ENCODE measurements at places on chromosomes 11 and 22.

- no peak for DNase-seq
Measured at GRCh38 chr11:42625757-42626665, 685.8 kb upstream of the API5 start.

- no peak for DNase-seq
Measured at GRCh38 chr11:26762089-26762488, 40.2 kb upstream of the SLC5A12 start.

DNA sequence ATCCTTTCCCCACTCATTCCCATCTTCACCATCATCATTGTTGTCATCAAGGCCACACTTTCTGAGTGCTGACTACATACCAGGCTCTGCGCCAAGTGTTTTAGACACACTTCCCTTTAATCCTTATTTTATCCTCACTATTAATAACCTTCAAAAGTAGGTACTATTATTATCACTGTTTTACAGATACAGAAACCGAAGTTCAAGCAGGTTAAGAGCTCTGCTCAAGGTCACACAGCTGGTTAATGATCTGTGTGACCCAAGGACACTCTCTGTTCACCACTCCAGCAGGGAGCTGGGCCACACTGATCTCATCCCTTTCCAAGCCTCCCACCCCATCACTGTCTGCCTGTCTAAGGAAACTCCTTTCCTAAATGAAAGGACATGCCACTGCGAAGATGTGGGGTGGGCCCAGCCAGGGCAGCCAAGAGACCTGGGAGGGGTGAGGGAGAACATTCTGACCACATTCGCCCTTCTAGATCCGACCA, 17.2 kb upstream of the TSKU start:
- DNase-seq, result no peak

- DNase-seq, result no peak
Measured at GRCh38 chr11:70908223-70908622, 344.2 kb downstream of the SHANK2 start.

- no peak for DNase-seq
Measured at GRCh38 chr11:3000032-3000961, 8.2 kb upstream of the NAP1L4 start.

GRCh38 chr22:45006111-45006963, 3.5 kb downstream of the PHF21B start:
- DNase-seq, result no peak

DNA sequence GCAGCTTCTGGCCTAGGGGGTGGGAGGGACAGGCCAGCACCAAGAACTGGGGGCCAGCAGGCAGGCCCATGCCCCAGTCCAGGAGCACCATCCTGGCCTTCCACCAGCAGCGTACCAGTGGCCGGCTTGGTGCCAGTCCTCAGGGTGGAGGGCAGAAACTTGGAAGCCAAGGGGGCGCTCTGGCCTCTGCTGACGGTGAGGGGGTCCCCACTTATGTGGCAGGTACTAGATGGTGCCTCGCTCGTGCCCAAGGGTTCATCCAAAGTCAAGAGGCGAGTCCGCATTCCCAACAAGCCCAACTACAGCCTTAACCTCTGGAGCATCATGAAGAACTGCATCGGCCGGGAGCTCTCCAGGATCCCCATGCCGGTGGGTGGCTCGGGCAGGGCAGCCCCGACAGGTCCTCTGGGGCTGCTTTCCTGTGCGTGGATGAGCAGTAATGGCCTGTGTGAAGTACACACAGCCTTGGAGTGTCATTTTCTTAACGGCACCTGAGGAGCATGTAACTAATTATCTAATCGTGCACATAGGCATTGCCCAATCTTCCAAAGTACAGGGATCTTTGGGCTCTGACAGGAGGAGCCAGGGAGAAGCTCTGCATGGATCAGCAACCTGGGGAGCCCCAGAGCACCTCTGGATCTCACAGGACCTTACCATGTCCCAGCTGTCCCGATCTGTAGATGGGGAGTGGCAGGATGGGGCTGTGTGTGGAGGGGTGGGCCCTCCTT, 79.1 kb downstream of the MORC2 start:
- no peak for DNase-seq

DNA sequence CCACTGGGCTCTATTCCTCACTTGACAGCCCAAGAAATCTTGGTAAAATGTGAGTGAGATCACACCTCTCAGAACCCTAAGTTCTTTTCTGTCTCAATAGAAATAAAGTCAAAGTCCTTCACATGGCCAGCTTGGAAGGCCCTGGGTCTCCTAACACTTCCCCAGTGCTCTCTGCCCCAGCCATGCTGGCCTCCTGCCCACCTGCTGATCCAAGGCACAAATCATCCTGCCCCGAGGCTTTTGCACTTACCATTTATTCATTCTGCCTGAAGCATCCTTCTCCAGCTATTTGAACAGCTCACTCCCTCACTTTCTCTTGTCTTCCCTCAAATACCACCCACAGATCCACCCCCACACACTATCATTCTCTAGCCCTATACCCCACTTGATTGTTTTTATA, 26.4 kb downstream of the ISX start:
- no peak for DNase-seq

DNA sequence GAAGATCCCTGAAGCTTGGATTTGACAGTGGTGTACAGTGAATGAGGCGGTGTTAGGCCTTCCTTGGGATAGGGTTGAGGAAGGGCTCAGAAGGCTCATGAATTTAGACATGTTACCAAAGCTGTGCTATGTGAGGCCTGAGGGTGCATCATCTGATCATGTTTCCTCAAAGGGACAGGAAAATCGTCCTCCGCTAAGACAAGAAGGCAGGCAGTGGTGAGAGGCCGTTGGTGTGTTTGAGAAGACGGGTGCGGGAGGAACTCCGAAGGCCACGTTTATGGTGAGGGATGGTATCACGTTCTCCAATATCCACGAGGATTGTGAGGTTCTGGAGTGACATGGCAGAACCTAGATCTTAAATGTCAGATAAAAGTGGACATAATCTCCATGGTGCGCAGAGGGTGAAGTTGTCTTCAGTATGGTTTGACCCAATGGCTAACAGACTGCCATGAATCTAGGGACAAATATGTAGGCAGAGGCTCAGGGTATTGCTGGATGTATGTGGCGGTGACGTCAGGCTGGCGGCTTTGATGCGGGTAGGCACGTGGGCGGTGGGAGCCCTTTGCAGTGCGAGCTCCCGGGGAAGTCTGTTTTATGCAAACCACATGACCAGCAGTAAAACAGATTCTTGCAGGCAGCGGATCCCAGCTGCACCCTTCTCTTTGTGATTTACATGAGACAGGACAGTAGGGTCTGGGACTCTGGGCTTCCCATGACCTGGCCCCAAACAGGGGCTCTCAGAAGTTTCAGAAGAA, 242.3 kb upstream of the B3GAT1 start:
- no peak for DNase-seq

DNA sequence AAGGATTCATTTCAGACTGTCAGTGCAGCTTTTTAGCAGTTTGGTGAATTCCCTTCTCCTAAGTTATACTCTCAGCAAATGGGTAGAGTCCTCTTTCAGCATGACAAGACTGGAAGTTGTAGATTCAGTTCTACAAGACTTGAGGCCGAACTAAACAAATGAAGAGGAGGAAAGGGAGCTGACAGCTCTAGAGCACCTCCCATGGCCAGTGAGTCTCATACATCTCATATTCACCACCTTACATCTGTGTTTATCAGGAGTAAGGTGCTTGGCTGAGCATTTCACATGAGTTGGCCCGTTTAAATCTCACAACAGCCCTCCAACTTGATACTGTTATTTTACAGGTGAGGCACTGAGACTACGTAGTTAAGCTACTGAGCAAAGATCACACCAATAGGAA, 30.4 kb downstream of the SEZ6L start:
- DNase-seq, result no peak

DNA sequence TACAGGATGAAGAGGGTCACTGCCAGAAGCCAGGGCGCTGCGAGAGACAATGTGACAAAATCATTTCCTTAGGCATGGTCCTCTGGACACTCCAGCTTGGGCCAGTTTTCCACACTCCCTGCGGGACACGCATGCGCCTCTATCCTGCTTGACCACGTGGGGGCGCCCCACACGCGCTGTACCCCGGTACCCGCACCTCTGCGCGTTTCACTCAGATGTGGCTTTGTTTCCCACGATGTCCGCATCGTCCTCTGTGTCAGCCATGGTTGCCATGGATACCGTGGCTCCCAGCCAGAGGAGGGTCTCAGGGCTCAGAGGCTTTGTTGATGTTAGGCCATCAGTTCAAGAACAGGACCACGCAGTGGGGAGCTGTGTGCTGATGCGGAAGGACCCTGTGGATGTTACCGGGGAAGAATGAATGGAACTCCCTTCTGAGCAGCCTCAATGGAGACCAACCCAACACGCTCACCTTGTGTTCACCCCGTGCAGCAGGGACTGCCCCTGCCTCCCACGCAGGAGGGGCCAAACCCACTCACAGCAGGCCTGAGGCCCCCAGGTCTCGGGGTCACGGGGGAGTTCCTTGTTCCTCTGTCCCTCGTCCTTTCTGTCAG, 101.1 kb upstream of the SLC22A12 start:
- no peak for DNase-seq

- no peak for DNase-seq
Measured at GRCh38 chr22:49425356-49425755, 402.3 kb downstream of the BRD1 start.

All from SIG-M5 (cell line).